ENCODE measurements at places on chromosomes 12 and 14.

DNA sequence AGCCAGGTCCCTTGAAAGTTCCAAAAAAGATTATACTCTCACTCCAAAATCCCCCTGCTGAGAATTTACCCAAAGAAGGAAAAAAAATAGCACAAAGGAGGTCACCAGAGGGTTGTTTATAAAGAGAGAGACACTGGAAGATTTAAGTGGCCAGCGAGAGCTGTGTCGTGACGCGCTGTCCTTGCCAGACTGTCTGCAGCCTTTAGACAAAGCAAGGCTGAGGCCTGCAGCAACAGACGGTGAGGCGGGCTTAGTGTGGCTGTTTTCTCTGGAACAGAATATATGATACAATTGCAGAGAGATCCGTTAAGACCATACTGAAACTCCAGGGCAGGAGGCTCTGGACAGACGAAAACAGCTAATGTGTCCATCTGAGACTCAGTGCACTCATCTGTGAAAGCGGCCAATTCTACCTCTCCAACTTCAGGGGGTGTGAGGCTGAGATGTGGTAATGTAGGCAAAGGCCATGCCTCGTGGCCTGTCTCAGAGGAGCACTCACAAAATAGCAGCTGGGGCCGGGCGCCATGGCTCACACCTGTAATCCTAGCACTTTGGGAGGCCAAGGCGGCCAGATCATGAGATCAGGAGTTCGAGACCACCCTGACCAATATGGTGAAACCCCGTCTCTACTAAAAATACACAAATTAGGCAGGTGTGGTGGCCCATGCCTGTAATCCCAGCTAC is 36.2 kb downstream of the ANAPC7 start:
- DNase-seq: no peak

DNA sequence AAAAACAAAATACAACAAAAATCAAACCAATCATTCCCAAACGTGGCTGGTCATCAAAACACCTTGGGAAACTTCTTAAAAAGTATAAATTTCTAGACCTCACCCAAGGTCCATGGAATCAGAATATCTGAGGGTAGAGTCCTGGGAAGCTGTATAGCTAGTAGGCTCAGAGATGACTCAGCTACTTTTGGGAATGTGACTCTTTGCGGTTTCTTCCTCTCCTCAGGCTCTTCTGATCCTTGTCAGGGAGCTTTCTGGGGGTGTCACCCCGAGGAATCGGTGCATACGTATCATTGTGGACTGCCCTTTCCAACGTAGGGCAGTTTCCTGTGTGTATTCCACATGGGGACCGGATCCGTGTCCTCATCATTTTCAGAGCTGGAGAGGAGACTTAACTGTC is 14.8 kb downstream of the JDP2 start:
- DNase-seq: peak; percentile 60

GRCh38 chr14:66979101-66979974 is 209.9 kb upstream of the GARIN2 start:
- DNase-seq: peak; percentile 63

DNA sequence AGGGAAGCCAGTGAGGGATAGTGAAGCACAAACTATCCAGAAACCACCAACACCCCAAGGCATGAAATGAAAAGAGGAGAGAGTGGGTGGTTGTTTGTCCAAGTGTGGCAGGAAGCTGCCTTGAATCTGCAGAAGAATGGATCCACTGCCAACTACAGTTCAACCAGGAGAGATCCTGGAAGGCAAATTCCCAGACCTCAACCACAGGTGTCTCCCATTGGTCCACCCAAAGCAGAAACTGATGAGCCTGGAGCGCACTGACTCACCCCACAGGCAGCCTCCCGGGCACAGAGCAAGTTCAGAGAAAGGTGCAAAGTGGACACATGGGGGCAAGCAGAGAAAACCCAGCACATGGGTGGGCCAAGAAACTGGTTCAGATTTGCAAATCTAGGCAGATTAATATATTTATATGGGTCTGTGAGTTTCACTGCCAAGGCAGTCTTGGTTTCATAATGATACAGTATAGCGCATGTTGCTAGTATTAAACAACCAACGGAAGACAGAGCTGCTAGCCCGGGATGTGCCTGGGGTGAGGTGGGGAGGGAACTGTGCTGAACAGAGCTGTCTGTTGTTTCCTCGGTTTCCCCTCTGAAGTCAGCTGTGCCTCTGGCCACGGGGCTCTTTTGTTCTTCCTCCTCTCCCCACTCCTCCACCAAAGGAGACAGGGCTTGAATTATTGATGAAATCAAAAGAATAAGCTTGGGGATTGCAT is 416.2 kb upstream of the CCDC196 start:
- DNase-seq: no peak

DNA sequence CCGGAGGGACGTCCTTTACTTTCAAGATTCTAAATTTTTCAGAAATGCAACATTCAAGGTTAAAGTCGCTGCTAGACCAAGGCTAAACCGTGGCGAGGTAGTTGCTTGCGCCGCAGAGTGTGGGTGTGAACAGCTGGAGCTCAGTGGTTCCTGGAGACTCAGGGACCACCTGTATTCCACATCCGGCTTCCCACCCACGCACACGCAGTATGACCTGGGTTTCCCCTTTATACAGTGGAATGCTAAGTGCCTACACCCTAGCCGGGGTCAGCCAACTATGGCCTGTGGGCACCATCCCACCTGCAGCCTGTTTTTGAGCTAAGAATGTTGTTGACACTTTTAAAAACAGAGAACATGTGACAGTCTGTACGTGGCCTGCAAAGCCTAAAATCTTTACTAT is 42.9 kb upstream of the TESC start:
- no peak for DNase-seq

DNA sequence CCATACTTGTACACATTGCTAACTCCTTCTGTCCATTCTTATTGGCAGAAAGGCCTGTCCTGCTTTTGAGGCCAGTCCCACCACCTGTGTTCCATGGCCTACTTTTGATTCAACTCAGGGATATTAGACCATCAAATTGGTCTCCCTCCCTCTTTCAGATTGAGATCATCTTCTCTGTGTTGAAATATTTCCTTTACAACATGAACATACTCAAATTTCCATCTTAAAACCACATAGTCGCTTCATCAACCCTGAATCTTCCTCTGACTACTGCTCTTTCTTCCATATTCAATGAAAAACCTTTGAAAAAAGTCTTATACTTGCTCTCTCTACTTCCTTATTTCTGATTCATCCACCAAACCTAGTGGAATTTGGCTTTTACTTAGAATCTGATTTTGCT is 34.9 kb downstream of the TRMT5 start:
- no peak for DNase-seq

GRCh38 chr12:124047045-124047566 is 74.1 kb downstream of the ZNF664 start:
- DNase-seq: no peak

DNA sequence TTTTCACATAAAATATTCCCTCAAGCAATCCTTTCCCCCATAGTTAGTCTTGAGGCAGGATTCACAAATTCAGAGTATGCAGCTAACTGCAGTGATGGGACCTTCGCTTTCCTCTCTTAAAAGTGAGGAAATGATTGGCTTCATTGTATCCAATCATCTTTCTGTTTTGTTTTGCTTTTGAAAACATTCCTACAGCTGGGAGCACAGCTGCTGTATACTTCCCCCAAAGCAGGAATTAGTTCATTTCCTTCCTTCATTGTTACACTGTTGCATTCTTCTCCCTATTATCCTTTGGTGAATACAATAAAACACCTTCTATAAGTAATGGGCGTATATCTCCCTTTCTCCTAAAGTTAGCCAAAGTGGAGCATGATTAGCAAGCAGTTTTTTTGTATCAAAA is 9.4 kb upstream of the GAS2L3 start:
- peak; percentile 15 for DNase-seq

DNA sequence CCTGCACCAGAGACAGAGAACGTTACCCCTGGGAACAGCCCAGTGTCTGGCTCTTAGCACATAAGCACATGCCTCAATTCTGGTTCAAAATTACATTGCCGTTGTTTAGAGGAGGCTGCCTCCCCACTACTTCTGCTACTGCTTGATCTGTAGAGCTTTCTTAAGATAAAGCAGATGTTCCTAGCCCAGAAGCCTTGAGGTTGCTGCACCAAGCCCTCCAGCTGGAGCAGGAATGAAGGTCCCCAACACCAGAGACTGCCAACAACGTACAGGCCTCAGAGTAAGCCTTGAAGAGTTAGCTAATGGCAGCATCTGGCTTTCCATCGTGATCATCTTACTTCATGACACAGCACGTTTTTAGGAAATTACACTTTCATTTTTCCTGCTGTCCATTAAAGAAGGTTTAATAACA is 34.7 kb upstream of the AMIGO2 start:
- DNase-seq: peak; percentile 36

DNA sequence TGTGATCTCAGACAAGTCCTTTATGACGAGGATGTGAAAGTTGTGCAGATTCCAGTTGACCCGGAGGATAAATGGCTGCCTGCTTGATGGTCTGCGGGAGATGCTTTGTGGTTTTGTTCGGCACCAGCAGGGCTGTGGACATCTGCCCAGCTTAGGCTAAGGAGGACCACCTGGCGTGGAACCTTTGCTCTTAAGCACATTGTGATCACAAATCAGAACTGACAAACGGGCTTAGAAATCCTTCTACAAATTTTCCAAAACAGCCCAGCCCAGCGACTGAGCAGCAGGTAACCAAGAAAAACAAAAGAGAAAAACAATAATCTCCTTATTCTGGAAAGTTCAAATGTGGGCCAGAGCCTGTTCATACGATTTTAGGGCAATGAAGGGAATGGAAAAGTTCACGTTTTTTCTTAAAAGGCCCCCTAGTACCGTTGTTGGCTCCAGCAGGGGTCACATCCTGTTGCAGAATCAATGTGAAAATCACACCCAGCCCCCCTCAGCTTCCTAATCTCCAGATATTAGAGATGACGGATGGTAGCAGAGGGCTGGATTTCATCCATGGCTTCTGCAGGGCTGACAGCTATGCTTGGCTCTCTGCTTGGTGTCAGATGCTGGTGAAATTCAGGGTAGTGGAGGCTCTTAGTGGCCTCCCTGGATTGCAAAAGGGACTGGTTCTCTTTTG is 81.1 kb upstream of the RFLNA start:
- DNase-seq: peak; percentile 52

DNA sequence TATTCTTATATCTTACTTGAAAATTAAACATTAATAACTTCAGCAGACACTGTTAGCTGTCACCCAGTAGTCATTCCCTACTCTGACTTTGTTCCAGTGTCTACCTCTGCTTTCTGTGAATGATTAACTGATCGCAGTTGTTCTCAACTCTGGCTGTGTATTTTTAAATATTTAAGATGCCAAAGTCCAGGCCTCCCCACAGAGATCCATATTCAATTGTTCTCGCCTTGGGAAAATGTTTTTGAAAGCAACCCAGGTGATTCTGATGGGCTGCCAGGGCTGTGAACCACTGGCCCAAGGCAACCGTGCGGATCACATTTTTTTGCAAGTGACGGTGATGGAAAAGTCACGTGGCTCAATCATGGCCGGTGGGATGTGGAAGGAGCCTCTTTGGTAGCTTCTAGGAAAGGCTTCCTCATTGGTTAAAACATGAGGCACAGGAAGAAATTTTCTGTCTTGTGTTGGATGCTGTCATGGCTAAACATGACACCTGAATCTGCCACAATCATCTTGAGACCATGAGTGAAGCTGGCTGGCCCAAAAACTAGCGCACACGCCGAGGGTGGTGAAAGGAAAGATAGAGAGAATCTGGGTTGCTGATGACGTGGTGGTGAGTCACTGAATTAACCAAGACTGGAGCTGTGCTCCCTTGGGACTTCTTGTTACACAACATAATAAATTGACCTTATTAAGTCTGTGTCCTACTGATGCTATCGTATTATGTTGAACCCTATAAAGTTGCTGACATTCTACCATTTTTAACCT is 37.2 kb downstream of the RDH12 start:
- DNase-seq: peak; percentile 90

DNA sequence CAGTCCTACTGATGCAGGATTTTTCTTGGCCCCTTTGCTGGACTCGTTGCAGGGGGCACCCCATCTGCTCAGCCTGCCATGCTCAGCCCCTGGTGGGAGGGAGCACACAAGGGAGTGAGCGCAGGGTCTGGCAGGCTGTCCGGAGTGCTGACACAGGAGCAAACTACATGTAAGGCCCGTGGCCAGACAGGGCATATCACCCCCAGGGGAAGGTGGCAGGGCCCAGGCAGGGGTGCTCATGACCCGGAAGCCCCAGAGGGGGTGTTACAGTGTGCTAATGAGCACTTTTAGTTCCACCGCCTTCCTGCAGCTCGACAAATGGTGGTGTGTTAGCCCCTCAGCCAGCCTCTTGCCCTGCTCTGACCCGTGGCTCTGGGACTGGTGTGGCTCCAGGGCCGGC is 645.6 kb upstream of the TMEM132C start:
- DNase-seq: no peak

DNA sequence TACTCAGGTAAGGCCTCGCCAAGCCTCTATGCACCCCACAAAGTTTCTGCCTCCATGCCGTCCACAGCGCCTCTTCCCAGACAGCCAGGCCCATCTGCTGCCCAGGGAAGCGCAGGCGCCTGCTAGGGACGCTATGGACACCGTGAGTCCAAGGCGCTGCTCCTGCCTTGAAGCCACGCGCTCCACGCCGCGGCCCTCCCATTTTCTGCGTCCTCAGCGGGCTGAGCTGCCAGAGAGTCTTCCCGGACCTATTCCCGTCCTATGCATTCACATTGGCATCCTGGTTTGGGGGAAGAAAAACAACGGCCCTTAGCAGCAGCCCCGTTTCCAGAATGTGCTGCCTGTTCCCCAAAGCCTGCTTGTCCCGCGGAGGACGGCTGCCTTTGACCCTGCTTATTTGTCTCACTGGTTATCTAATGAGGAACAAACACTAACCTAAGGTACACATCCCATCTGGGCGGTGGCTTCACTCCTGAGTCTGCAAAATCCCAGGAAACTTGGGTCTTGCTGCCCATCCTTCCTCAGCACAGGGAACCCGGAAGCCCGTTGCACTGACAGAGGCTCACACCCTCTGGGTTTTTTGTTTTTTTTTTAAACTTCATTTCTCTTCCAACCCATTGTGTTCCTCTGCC is 38.0 kb downstream of the MMAB start:
- DNase-seq: no peak

GRCh38 chr14:100488057-100488456 is 99.2 kb downstream of the BEGAIN start:
- no peak for DNase-seq

DNA sequence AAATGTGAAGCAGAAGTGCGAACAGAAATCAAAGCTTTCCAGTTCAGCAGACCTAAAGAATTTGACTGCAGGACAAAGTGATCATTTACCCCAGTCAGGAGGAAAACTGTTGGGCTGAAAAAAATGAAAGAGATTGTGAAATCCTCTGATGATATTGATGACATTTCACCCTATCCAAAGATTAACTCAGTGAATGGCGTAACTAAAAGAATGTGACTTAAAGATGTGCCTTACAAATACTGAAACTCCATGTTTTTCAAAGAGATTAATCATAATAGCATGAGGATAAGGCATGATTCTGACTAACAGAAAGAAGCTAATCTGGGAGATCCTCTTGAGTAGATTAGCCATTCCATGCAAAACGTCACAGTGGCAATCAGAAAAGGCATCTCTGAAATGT is 225.6 kb downstream of the DUSP6 start:
- peak; percentile 7 for DNase-seq

DNA sequence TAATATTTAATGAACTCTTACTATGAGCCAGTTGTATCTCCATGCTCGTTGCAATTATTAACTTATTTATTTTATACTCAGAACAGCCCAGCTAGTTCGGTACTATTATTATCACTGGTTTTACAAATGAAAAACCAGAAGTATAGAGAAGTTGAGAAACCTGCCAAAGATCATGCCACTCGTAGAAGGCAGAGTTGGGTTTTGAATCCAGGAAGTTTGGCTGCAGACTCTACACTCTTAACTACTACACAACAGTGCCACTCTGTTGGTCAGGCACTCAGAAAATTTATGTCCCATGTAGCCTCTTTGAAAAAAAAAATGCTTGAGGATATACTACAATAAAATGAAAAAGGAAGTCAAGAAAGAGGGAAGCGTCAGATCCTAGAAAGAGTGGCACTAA is 71.5 kb upstream of the ARID2 start:
- DNase-seq: no peak

Measured in EH (cell line).